ENCODE measurements at places on chromosomes 16 and 17.

GRCh38 chr17:42548070-42548837 lies 4.5 kb upstream of the HSD17B1 start:
- peak; percentile 64 for DNase-seq

GRCh38 chr16:4372001-4372577 lies 441 bp downstream of the VASN start:
- DNase-seq: peak; percentile 23

DNA sequence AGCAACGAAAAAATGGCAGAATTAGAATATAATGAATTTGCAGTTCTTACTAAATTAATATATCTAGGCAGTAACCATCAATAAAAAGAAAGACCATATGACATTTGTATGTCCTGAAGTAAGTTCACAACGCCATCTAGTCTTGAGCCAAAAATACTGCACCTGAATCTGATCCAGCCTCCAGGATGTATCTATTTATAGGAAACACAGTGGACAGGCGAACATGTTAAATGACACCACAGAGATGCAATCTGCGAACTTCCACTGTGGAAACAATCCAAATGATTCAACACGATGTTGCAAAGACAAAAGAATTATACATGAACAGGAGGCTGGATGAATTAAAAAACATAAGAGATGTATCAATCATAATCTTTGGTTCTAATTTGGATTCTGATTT lies 197.6 kb downstream of the CDH13 start:
- DNase-seq: no peak

DNA sequence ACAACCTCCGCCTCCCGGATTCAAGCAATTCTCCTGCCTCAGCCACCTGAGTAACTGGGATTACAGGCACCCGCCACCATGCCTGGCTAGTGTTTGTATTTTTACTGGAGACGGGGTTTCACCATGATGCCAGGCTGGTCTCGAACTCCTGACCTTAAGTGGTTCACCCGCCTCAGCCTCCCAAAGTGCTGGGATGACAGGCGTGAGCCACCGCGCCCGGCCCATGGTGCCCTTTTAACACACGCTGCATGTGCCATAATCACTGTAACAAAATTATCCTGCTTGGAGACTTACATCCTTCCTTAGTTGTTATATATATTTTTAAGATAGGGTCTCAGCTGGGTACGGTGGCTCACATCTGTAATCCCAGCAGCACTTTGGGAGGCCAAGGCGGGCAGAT lies 5.4 kb downstream of the CD7 start:
- no peak for DNase-seq

DNA sequence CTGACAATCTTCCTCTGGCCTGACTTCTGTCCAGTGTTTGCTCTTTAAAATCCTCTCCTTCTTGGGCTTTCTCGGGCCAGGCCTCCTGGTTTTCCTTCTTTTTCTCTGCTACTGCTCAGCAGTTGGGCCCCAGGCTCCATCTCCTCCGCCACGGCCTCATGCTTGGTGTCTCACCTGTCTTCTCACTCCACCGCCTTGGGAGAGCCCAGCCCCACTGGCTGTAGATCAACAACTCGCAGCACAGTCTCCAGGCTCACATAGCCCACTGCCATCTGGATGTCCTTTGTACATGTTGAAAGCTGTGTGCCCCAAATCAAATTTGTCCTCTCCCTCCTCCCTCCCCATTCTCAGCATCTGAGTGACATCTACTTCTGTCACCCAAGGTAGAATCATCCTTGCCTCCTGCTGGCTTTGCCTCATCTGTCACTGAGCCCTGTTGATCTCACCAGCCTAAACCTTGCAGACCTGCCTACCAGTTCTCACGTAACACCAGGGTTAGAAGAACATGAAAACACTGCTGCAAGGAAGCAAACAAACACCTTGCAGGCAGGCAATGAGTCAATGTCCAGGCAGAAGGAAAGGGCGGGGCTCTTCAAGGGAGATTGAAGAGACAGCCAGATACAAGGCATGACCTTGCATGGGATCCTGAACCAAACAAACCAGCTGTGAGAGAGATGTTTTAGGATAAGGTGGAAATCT lies 103.2 kb upstream of the SMURF2 start:
- no peak for DNase-seq

DNA sequence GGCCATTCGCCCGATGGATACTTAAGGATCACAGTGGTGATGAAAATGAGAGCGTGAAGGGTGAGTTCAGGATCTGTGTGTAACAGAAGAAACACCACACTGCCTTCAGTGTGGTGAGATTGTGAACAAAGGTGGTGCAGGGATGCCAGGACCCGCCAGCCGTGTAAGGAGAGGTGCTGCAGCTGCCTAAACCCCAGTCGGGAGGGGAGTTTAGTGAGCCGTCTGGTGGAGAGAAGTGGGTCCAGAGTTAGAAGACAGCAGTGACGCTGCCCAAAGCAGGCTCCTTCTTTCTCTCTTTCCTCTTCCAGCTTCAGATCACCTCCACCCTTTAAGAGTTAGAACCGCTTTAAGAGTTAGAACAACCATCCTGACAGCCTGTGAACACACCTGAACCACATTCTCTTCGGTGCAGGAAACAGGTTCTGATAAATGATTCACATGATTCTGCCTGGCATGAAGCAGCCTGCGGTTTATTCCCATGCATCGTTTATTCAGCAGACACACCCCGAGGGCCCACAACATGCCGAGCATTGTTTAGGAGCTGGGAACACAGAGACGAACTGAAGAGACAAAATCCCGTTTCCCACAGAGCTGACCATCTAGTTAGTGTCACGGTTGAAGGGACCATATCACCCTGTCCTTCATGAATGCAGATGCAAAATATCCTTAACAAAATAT lies 84.0 kb upstream of the DNAH17 start:
- no peak for DNase-seq

GRCh38 chr17:38883592-38884526 lies 14.0 kb downstream of the LASP1 start:
- no peak for DNase-seq

DNA sequence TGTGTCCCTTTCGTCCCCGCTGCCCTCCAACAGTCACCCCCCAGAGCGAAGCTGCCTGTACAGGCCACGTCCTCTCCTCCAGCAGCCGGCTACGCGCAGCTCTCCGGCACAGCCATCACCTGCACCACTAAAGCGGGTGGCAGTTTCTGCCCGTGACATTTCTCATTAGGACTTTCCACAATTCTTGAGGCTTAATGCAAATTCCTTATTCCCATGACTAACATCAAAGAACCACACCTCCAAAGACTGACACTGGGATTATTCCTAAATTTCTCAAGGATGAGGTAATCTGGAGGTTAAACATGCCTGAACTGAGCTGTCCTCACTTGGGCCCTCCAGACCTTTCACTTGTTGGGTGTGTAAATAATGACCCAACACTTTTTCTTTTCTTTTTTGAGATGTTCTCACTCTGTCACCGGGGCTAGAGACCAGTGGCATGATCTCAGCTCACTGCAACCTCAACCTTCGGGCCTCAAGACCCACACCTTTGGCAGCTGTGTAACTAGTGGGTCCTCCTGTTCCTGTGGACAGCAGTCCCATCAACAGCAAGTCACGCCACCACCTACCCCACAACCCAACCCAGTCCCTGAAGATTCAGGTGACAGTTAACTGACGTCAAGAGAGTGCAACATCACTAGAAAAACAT lies 11.7 kb downstream of the ANKRD11 start:
- DNase-seq: no peak

DNA sequence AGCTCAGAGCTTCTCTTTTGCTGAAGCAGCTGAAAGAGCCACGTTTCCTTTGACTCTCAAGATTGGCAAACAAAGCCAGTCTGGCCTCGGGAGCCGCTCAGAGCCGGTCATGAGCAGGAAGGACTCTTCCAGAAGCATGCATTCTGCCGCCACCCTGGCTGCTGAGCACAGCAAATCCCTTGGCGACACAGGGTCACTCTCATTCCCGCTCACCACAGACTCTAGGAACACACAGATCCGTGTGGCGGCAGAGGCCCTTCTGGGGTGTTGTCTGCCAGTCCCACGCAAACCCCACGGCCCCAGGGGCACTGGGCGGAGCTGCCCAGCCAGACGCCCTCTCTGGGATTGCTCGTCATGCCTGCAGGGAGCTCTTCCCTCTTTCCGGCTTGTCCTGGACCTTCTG lies 157.0 kb downstream of the C16orf95 start:
- DNase-seq: no peak

- no peak for DNase-seq
Observed at GRCh38 chr16:62225675-62226074, 189.4 kb upstream of the CDH8 start.

GRCh38 chr17:57666201-57666870 lies 78.8 kb downstream of the CCDC182 start:
- DNase-seq: no peak

DNA sequence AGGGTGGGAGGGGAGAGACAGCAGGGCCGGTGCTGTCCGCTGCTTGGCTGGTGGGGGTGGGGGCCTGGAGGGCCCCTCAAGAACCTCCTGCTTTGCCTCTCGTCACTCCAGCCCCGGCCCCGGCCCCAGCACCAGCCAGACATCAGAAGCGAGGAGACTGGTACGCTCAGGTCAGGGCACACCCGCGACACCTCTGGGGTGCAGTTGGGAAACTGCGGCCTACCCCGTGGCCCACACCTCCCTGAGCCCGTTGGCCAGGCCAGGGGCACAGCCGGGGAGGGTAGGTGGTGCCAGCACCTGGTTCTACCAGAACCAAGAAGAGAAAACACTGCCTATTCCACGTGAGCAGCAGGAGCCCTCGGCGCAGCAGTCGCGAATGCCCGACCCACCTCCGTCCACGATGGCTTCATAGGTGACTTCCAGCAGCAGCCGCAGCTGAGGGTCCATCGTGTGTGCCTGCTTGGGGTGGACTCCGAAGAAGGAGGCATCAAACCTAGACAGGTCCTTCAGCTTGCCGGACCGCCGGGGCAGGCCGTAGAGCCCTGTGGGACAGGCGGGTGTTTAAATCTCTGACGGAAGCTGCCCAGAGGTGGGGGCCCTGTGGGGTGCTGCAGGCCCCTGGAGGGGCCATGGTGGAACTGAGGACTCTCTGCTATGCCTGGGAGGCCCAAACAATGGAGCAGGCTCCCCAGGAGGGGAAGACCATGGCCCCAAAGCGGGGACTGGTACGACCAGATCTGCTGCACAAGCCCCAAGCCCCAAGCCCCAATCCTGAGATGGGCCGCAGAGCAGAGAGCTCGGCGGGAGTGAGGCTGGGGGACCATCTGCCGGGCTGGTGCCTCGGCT lies 2.9 kb downstream of the FASN start:
- DNase-seq: no peak

- DNase-seq: no peak
Observed at GRCh38 chr17:15648386-15648785, 28.9 kb upstream of the FBXW10B start.

GRCh38 chr16:87135246-87136030 lies 181.8 kb downstream of the C16orf95 start:
- no peak for DNase-seq

GRCh38 chr16:1121601-1122397 lies 25.8 kb upstream of the C1QTNF8 start:
- no peak for DNase-seq

DNA sequence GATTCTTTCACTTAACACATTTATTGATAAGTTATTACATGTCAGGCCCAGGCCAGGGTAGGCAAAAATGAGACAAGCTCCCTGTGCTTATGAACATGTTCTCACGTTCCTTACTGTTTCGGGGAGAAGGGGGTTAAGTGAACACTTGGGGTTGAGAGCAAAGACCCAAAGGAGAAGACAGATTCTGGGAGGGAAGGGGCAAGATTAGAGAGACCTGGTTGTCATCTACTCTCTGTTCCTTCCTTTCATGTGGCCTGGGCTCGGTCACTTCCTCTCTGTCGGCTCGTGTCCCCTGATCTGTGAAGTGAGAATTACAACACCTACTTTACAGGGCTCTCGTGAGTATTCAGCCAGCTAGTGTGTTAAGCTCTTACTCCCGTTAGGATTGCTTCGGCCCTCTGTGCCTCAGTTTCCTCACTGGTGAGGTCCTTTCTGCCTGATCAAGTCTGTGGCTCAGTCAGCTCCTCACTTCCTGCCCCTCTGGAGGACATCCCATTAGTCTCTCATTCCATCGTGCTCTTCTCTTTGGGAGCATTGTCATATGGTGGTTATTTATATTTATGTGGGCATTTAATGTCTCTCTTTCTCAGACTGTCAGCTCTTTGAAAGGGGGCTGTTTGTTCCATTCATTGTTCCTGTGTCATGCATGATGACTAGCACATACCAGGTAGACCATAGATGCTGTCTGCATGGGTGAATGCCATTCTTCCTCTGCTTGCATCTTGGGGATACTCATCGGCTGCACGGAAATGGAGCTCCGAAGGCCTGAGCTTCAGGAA lies 38.9 kb downstream of the PLCG2 start:
- DNase-seq: no peak

GRCh38 chr16:90046122-90046970 lies 27.1 kb upstream of the DBNDD1 start:
- no peak for DNase-seq

GRCh38 chr17:66687570-66688284 lies 147.2 kb upstream of the CACNG5 start:
- DNase-seq: no peak

GRCh38 chr17:82463925-82464566 lies 5.5 kb downstream of the NARF start:
- no peak for DNase-seq

GRCh38 chr16:14388243-14388642 lies 241.8 kb downstream of the PARN start:
- no peak for DNase-seq

GRCh38 chr16:87549627-87550494 lies 52.4 kb upstream of the JPH3 start:
- DNase-seq: no peak

DNA sequence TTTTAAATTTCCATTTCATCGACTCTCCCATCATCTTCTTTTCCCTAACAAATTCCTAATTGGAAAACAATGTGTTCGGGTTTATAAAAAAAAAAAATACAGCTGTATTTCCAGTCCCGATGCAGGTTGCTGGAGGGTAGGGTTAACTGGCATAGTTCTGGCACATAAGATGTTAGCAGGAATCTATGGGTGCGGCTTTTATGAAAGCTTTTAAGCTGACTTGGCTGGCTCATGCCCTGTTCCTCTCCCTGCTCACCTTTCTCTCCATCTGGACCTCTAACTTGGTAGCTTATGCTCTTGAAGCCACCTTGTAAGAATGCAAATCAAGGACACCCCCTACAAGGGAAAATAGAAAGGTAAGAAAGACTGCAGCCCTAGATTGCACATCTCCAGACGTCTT lies 33.2 kb upstream of the KCNJ2 start:
- no peak for DNase-seq

- no peak for DNase-seq
Observed at GRCh38 chr17:563616-564015, 151.0 kb downstream of the VPS53 start.

DNA sequence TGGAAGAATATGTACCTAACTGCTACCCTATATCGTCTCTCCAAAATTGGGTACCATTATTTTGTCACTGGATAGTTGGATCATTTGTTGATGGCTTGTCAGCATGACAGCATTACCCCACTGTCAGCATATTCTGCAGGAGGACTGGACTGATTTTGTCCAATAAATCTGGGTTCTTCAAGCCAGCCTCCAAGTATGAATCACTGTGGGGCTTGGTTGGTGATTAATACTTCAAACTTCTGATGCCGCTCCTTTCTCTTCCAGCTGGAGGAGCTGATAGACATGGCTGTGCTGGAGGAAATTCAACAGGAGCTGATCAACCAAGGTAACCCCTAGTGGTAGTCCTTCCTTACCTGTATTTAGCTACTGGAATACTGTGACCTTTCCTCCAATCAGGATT lies 2.5 kb downstream of the RPAIN start:
- no peak for DNase-seq

GRCh38 chr16:65745-66144 lies 6.7 kb downstream of the RHBDF1 start:
- peak; percentile 79 for DNase-seq
